ENCODE measurements at places on chromosomes 3 and 15.

DNA sequence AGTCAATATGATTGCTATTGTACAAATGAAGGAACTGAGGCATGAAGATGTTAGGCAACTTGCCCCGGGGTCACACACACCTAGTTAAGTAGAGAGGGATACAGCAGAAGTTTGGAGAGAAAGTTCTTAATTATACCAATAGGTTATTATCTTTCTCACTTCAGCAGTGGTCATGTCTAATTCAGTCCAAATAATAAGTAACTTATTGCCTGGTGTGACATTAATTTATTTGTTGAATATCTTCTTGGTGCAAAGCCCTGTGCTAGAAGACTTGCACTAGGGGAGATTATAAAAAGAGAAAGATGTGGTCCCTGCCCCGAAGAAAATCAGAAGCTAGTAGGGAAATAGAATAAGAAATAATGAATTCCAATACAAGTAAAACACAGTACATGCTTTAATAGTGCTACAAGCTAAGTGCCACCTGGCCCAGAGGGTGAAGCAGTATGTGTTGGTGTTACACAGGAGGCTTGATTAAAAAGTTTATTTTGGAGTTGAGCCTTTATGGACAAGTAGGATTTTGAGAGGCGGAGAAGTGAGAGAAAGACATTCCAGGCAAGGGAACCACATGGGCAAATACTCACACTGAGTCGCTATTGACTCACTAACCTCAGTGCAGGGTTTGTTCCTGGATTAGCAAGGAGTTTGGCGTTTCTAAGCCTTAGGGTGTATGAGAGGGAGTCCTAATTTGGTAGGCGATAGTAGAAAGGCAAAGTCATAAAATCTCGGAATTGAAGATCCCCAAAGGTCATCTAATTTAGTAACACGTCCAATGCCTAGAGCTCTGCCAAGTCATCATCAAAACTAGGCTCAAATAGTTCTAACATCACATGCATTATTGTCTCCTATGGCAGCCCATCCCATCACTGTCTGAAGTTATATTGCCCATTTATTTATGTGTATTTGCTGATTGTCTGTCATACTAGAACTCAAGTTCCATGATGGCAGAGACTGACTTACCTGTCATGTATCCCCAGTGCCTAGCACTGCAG, 19.2 kb upstream of the GSK3B start:
- DNase-seq = no peak

DNA sequence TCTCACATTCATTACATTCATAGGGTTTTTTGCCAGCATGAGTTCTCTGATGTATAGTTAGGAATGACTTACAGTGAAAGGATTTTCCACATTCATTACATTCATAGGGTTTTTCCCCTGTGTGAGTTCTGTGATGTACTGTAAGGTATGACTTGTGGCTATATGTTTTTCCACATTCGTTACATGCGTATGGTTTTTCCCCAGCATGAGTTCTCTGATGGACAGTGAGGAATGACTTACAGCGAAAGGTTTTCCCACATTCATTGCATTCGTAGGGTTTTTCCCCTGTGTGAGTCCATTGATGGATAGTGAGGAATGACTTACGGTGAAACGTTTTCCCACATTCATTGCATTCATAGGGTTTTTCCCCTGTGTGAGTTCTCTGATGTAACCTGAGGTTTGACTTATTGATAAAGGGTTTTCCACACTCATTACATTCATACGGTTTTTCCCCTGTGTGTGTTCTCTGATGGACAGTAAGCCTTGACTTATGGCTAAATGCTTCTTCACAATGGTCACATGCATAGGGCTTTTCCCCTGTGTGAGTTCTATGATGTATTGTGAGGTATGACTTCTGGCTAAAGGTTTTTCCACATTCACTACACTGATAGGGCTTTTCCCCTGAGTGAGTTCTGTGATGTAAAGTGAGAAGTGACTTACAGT, 47.4 kb downstream of the ZNF717 start:
- DNase-seq = no peak

GRCh38 chr3:156685198-156685597, 10.8 kb downstream of the TIPARP start:
- DNase-seq = no peak

DNA sequence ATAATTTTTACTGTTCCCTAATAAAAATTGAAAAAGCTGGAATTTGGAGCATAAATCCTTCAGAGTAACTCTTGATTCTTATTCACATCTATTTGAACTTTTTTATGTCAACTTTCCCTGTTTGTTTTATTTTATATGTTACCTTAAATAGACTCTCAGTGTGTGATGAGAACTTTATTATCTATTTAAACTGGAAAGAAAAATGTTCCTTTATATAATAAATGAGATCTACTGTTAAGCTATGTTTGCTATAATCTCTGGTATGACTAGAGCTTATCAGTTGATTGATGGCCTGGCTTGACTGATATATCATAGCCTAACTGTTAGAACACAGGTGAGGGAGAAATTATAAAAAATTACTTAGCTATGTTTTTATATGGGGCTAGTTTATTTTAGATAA, 330.6 kb upstream of the EPHA6 start:
- no peak for DNase-seq

- DNase-seq = no peak
Observed at GRCh38 chr3:195248281-195248680, 22.7 kb downstream of the XXYLT1 start.

DNA sequence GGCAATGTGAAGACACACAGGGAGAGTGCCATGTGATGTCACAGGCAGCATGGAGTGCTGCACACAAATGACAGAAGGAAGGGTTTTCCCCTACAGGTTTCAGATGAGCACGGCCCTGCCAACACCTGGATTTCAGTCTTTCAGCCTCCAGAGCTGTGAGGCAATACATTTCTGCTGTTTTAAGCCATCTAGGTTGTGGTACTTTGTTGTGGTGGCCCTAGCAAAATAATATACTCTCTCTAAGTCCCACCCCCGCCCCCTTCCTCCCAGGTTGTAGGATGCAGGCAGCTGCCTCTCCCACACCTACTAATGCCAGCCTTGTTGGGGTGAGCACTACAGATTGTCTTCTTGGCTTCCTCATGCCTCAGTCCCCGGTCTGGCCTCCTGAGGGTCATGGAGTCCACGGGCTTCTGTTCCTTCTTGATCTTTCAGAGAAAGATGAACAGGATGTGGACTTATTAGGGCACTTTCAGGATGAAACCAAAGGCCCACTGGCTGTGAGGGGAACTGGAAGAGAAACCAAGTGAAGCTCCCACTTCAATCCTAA, 180.0 kb downstream of the CD47 start:
- DNase-seq = no peak
